ENCODE measurements at places on chromosomes 7 and 10.

DNA sequence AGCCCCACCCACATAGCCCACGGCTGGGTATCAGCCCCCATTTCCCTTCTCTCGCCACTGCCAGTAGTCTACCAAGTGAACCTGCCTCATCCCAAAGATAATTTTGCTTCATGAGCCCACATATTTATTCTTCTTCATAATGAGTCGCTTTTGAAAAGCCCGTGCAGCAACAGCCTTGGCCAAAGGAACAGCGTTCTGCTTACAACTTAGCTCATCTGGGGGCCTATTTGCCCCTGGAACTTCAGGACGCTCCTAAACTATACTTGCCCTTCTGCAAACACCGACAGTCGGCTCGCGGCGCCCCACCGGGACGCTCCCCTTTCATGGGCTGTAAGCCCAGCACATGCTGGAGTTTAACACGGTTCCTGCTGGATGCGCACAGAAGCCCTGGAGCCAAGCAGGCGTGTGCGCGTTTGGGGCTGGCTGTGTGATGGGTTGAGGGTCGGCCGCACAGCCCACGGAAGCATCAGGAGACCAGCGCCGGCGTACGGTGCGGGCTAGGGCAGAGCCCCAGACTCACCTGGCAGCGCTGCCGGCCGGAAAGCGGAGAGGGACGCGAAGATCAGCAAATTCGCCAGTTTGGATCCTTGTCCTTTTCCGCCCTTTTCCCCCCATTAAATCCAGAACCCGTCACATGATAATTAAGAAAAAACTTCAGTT is 370 bp downstream of the TMEM60 start:
- DNase-seq: no peak

DNA sequence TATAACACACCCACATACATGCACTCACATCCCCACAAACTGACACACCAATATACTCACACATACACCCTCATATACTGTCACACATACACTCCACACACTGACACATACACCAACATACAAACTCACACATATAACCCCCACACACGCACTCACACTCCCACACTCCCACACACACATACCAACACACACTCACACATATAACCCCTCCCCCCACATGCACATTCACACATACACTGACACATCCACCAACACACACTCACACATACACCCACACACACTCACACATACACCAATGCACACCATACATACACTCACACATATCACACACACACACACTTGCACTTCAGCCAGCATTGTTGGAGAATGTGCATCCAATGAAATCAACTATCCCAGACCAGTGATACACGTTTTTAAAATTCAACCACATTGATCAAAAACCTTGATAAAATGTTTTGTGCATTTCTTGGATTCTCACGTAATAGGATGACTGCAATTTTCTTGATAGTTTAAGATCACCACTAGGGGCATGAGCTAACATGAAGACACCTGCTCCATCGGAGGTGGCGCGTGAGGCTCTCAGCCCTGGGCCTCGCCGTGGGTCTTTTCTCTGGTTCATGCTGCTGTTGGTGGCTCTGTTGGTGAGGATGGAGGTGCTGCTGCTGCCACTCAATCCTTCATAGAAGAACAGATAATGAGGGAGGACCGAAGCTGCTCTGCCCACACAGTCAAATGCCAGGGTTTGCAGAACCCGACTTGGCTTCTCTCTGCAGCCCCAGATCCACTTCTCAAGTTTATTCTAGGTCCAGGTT is 32.1 kb upstream of the CHST15 start:
- DNase-seq: no peak

- DNase-seq: no peak
Observed at GRCh38 chr7:122352454-122352853, 47.9 kb upstream of the FEZF1 start.

GRCh38 chr10:104327745-104328645 is 10.3 kb downstream of the ITPRIP start:
- DNase-seq: no peak

DNA sequence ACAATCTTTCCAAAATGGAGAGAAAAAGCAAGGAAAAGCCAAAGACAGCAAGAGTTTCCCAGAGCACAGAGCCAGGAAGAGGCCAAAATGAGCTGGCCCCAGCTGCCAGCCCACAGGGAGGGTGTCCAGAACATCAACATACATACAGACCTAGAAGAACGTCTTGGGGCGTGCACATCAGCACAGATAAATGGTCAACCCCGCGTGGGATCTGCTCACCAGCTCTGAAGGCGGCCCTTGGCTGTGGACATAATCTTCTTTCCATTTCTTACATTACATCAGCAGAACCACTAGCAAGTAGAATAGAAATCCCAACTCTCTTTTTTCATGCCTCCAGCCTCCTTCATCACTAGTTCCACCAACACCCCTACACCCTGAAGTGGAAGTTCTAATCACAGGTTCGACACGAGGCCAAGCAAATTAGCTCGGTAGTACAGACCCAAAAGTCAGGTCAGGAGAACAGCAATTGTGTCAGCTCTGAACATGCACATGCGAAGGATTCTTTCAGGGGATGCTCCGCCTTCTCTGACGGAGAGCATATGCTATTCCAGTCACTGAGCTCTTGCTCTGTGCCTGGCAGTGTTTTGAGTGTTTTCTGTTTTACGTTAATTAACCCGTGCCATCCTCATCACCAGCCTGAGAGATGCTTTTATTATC is 16.4 kb downstream of the SH3PXD2A start:
- no peak for DNase-seq

DNA sequence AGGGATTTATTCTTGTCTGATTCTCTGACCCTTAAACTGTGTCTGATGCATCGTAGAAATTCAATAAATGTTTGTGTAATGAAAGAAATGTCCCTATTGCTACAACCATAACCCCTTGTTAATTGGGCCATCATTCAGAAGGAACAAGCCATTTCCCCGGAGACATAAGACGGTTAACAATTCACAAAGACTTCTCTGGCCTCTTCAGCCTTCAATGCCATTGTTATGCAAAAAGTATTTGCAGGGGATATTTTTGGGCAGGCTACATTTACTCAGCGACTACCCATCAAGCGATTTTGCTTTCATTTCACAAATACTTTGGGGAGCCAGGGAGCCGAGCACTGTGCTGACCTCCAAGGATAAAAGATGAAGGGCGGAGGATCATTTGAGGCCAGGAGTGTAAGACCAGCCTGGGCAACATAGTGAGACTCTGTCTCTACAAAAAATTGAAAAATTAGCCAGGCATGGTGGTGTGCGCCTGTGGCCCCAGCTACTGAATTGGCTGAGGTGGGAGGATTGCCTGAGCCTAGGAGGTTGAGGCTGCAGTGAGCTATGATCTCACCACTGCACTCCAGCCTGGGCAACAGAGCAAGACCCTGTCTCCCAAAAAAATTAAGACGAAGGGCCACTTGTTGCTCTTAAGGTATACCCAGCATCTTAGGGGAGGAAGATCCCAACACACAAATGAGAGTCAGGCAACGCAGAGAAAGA is 20.0 kb upstream of the SDK1 start:
- DNase-seq: no peak

- DNase-seq: no peak
Observed at GRCh38 chr7:94561841-94562514, 52.4 kb downstream of the CASD1 start.

DNA sequence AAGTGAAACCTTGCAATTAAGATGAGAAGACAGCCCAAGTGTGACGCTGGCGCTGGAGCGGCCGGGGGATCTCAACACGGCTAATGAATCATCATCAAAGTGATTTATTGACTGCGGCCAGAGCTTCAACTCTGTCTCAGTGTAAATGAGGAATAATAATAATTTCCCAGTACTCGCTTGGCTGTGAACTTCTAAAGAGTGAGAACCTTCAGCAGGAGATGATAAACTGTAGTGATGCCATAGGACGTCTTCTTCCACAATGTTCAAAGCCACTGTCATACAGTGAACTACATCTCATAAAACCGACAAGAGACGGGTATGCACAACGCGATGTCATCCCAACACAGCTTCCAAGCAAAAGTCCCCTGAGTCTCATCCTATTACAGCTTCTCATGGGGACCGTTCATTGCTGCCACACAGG is 123.6 kb upstream of the NOBOX start:
- DNase-seq: no peak

GRCh38 chr7:37035631-37036030 is 311.3 kb upstream of the AOAH start:
- DNase-seq: no peak

DNA sequence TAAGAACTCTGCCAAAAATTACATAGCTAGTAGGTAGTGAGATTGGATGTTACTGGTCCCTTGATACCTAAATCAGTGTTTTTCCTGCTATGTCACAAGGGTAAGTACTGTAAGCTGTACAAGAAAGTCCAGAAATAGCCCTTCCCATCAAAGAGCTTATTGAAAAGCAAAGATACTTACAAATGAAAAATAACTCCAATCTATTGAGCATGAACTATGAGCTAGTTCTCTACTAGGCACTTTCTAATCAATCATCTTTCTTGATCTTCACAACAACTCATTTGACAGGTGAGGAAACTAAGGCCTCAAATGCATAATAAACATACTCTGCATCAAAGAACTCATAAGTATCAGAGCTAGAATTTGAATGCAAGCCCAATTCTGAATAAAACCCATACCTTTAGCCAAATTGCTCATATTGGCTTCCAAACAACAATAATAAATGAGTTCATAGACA is 249.8 kb upstream of the TCF7L2 start:
- DNase-seq: no peak

- no peak for DNase-seq
Observed at GRCh38 chr10:124476043-124476725, 14.6 kb downstream of the LHPP start.

DNA sequence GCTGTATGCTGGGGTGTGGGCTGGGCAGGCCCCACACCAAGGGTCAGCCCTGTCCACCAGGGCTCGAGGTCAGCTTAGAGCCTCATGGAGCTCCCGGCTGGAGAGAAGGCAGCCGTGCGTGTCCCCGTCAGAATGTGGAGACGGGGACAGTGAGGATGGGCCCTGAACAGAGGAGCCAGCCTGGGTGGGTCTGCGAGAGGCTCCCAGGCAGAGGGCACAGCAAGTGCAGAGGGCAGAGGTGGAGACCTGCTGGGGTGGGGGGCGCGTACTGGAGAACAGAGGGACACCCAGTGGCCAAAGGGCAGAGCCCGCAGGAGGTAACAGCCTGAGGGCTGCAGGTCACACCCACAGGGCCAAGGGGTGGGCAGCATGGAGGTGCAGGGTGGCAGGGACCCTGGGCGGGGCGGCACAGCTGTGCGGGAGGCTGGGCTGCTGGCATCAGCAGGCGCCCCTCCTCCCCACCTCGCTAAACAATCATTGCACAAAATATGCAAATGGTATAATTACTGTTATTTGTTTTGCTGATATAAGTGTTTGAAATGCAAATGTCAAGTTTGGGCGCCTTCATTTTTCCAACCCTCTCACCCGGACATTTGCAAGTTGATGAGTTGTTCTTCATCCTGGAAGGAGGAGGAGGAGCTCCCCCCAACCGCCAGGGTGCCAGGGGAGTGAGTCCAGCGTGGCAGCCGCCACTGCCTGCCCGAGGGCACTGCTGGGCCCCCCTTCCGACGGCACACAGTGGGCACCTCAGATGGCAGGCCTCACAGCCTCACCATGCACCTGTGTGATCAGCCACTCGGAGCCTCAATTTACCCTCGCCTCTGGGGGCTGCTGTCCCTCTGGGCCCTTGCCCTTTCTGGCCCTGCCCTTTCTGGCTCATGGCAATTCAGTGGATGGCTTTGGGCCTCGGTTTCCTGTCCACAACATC is 35.0 kb downstream of the ELFN1 start:
- no peak for DNase-seq

GRCh38 chr7:50327443-50327842 is 22.9 kb downstream of the IKZF1 start:
- DNase-seq: no peak

GRCh38 chr7:148878317-148878716 is 5.8 kb downstream of the EZH2 start:
- DNase-seq: no peak

- DNase-seq: no peak
Observed at GRCh38 chr7:157846271-157846670, 509.5 kb downstream of the DNAJB6 start.

DNA sequence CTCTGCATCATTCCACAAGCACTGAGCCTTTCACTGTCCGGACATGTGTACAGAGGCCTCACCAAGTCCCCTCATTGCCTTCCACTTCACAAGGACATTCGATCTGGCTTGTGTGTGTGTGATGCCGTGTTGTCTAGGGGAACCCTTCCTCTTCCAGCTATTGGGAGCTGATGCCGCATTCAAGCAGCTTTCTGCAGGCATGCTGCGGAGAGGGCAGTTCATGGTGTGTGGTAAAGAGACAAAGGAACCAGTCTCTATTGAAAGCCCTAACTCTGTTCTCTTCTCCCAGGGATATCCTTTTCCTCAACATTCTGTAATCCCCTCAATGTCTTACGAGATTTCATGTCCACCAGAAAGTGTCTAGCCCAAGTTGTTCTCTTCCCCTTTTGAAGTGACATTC is 141.6 kb downstream of the ALOX5 start:
- DNase-seq: no peak

- no peak for DNase-seq
Observed at GRCh38 chr7:151851145-151851751, 25.7 kb downstream of the PRKAG2 start.

DNA sequence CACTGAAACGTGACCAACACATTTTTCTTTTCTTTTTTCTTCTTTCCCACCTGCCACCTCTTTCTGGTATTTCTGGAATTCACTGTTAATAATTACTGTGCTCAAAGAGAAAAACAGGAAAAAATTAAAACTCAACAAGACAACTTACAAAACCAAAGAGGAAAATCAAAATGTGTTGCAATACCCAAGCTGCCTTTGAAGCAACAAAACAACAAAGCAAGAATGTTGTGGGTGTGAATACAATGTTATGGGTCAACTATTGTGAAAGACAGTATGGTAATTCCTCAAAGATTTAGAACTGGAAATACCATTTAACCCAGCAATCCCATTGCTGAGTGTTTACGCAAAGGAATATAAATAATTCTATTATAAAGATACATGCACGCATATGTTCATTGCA is 415.1 kb downstream of the GFRA1 start:
- DNase-seq: no peak

DNA sequence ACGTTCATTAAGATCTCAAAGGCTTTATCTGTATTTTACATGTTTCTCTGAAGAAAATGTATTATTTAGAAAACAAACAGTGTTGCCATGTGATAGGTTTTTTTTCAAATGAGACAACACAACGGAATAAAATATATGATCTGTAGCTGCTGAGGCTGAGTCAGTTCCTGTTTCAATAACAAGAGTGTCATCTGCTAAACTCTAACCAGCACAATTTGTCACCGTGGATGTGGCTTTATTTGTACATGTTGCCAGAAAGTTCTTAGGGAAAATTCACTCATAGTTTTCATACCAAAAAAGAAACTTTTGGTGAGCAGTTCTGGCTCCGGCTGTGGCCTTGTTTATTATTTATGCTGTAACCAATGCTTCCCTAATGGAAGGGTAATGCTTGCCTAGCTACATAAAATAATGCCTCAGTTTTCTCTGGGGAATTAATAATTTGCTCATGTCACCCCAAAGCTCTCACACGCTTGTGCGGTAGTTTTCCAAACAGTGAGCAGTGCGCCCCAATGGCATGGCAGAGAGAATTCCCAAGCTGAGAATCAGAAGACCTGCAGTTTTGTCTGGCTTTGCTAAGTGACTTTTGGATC is 20.3 kb upstream of the KLF6 start:
- DNase-seq: peak; percentile 94

- peak; percentile 80 for DNase-seq
Observed at GRCh38 chr7:158824028-158824427, 5.3 kb downstream of the ESYT2 start.

GRCh38 chr10:113302062-113302461 is 250.8 kb upstream of the HABP2 start:
- DNase-seq: no peak

- no peak for DNase-seq
Observed at GRCh38 chr10:91587710-91588638, 44.9 kb downstream of the PPP1R3C start.
